ENCODE measurements at places on chromosomes 13 and 19.

DNA sequence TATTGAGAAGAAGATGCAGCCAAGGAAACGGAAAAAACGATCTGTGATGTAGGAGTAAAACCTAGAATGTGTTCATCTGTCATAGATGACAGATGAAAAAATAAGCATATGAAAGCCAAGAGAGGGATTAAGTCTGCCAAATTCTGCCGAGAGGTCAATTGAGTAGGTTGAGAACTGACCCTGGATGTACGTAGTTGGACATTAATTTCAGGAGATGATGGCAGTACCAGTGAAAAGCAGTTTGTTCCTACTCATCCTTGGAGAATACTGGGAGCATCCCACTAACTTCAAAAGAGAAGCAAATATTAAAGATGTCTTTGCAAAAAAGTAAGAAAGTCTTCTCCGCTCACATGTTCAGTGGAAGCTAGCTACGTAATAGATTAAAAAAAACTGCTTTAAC is 11.8 kb upstream of the FGF9 start:
- no peak for DNase-seq

GRCh38 chr19:1240925-1241324 is 626 bp upstream of the ATP5F1D start:
- no peak for DNase-seq

- DNase-seq = no peak
Measured at GRCh38 chr19:1167687-1168571, 6.1 kb downstream of the SBNO2 start.

GRCh38 chr19:47280183-47280797 is 5.6 kb downstream of the INAFM1 start:
- DNase-seq = no peak

- no peak for DNase-seq
Measured at GRCh38 chr19:29617366-29618266, 11.5 kb downstream of the POP4 start.

DNA sequence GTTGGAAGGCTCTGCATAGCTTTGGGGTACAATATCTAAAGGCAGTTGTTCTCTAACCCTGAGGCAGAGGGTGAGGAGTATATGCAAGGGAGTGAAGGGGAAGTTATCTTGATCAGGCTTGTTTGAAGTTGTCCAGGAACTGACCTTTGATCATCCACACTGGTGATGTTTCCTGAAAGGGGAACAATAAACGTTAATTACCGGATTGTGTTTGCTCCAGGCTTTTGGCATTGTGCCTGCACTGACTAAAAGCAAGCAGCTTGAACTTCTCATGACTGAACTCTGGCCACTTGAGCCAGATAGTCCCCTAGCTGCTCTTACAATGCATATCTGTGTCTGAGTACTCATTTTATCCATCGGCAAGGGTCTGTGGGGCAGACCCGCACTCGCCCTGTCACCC is 27.0 kb upstream of the ZNF726 start:
- no peak for DNase-seq

GRCh38 chr13:93045836-93046235 is 180.8 kb upstream of the GPC6 start:
- DNase-seq = no peak

DNA sequence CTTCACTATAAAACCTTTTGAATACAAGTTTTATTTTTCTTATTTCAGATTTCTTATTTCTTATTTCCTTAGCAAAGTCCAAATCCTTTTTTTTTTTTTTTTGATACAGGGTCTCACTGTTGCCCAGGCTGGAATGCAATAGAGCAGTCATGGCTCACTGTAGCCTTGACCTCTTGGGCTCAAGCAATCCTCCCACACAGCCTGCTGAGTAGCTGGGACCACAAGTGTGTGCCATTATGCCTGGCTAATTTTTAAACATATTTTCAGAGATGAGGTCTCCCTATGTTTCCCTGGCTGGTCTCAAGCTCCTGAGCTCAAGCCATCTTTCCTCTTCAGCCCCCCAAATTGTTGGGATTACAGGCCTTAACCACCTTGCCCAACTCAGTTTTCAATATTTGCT is 334.3 kb downstream of the DLEU7 start:
- DNase-seq = no peak

DNA sequence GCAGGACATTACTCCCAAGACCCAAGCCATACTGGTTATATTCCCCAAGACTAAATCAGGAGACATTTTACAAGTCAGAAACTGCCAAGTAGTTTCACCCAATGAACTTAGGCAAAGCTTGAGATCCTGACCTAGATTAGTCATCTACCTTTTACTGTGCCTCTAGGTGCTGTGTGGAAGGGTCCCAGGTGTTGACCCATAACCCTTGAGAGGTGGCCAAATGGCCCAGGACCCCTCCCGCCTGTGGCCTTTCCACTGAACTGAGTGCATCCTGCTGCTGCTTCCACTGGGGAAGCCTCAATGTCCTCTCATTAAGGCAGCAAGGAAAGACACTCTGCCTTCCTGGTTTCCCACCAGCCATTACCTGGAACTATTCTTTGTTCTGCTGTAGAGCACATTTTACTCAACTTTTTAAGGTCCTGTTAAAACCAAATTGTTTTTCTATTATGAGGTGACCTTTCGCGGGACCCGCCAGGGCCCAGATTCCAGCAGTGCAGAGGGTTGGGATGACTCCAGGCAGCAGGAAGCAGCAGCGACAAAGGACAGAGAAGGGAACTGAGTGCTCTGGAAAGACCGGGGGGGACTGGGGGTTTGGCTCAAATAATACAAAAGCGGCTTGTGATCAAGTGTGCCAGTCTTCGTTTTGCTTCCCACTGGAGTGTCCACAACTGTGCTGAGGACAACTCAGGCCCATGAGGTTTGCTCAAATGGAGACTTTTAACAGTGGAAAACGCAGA is 27.1 kb downstream of the ANKRD10 start:
- DNase-seq = no peak

DNA sequence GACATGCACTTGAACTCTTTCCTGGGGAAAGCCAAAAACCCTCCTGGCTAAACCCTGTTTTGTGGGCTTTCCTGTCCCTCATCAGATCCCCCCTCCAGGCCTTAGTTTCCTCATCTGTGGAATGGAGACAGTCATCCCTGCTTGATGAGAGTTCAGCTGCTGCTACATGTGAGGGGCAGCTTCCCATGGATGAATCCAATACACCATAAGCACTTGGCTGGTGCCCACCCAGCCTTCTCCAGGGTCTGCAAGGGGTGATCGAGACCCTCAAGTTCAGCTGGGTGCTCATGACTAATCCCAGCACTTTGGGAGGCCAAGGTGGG is 21.6 kb downstream of the IL12RB1 start:
- DNase-seq = no peak

GRCh38 chr13:19810996-19811881 is 28.5 kb upstream of the PSPC1 start:
- DNase-seq = no peak

GRCh38 chr19:42313096-42313839 is at the start of gene TMEM145:
TSS of gene TMEM145 (plus strand) at chr19:42313309. CDS start at chr19:42313377, 68 bp downstream.
- no peak for DNase-seq

- no peak for DNase-seq
Measured at GRCh38 chr13:94431574-94431973, 47.9 kb downstream of the DCT start.

- no peak for DNase-seq
Measured at GRCh38 chr19:8640402-8641004, 10.1 kb downstream of the NFILZ start.

- no peak for DNase-seq
Measured at GRCh38 chr13:112996671-112997091, 27.7 kb downstream of the MCF2L start.

Measured in nucleus accumbens (tissue), 56 donors.